Astrocyte (in vitro differentiated cells and primary cell): ENCODE measurements at places on chromosomes 2 and 18.

DNA sequence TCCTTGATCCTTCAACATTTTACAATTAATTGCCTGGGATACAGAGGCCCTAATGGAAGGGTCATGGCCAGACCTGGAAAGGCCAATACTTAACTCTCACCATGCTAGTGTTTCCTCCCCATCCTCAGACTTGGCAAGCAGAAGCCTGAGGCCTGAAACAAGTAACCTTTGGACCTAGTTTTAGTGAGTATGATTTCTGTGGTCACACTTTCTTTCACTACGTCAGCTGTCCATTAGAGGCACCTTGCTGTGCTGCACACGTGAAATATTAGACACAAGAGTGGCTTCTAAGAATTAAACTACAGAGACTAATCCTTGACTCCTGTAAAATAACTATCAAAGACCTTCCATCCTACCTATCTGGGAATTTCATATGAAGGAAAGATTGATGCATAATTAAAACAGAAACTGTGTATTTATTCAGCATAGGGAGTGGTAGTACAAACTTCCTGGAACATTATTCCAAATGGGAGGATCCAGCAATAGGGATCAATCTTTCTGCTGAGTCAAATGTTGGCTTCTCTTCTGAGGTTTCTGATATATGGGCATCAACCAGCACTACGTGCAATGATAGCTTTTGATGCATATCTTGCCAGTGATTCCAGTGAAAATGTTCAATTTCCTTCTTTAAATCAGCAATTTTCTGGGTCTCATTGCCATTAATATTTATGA, 249.7 kb downstream of the IKZF2 start:
- DNase-seq, result no peak

DNA sequence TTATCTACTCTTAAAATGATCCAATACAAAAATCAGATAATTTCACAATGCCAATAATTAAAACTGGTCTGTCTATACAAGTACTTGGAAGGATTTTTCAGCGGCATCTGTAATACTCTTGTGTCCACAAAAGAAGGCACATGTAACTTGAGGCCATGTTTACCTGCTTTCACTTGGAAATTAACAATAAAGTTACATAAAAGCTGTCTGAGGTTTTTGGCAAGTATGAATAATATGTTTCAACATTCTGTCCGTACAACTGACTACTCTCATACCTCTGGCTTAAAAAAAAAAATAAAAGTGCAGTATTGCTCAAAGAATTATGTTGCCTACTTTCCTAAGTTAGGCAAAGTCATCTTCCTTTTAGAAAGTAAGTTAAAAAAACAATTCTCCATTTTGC, 253.6 kb downstream of the NBAS start:
- DNase-seq, result no peak

GRCh38 chr2:70772486-70773155, 4.6 kb upstream of the ADD2 start:
- no peak for DNase-seq

GRCh38 chr18:37778417-37779165, 213.0 kb upstream of the CELF4 start:
- no peak for DNase-seq

GRCh38 chr2:119731983-119732382, 27.7 kb upstream of the PTPN4 start:
- no peak for DNase-seq

DNA sequence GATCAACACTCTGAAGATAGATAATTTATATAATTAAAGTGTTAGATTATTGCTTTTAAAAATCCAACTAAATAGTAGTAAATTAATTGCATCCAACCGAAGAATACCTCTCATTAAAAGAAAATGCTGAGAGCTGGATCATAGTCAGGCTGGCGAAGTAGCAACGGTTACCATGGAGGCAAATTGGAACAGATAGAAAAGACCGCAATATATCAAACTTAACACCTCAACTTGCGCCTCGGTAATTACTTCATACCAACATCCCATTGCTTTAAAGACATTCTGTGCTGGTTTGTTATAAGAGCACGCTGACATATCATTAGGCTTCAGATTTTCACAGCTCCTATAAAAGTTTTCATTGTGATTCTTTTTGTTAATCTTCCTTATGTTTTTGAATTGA, 183.8 kb upstream of the ZC3H15 start:
- DNase-seq, result no peak

DNA sequence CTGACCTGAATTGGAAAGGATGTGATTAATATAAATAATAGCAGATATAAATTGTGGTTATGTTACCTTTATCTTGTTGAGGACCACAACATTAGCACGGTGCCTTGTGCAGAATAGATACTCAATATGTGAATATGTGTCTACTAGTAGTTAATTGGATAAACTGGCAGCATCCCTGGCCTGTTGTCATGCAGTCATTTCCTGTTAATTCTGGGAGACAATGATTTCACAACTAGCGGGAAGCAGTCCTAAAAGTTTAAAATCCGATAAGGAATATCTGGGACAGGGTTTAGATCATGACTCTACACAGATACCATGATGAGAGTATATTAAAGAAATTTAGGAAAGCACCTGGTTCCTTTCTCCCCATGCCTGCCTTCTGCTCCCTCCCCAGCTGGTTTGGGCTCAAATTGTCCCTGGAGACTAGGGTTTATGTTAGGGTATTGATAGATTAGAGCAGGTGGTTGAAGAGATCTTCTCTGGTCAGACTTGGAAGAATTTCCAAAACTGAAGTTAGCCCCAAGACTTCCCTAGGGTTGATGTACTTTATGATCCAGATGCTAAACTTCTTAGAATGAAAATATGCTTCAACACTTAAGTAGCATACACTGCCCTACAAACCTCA, 32.8 kb downstream of the CYBRD1 start:
- DNase-seq, result no peak

- no peak for DNase-seq
Measured at GRCh38 chr18:77155031-77155430, 22.4 kb upstream of the MBP start.

DNA sequence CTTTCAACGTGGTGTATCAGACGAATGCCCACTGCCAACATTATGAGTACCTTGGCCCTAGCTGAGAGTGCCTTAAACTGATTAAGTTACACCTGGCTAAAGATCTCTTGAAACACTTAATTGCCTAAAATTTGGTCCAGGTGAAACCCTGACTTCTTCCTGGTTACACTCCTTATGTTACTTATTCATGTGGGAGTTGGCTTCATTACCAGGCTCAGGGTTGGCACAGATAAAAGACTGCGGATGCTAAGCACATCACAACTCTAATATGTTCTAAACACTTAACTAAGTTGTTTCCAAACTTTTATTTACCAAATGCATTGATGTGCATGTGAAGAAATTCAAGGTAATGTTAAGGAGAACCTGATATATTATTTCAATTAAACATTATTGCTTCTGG, 298.9 kb downstream of the TCF4 start:
- DNase-seq, result no peak

DNA sequence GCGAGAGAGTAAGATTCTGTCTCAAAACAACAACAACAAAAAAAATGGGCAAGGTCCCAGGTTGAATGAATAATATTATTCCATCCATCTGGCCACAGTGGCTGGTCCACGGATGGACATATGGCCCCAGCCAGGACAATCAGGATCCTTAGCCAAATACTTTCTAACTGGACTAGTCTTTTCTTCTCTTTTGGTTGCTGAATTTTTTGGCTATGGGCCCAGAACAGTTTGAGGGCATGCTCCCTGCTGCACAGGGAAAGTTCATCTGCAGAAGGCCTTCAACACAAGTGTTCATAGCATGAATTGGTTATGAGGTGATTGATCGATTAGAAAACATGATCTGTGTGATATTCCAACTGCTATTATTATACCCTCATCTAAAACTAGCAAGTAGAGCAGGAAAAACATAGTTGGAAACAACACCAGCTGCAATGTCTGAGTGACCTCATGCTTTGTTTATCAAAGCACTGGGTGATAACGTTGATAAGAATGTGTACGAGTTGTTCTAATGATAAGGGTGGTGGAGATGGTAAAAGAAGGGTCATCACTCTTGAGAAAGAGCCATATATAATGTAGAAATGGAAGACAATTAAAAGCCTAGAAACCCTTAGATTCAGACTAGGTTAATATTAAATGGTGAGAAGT, 47.8 kb upstream of the RNF103 start:
- peak; percentile 3 for DNase-seq

- DNase-seq, result no peak
Measured at GRCh38 chr18:55737781-55738468, 149.9 kb upstream of the TCF4 start.

DNA sequence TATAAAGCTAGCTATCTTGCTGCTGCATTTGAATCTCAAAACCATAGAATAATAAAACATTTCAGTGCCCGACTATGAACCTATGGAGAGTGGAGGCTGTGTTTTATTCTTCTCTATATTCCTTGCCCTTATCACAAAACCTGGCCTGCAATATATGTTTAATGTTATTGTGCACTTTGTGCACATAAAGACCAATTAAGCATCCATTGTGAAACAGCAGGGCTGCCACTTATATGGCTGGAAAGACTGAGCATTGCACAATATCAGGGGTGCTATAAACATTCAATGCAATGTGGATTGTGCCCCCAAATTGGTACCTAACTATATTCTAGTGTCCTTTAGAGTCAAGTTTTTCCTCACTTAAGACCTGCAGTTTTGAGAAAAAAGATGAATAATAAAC, 83.2 kb downstream of the RDH14 start:
- DNase-seq, result no peak

DNA sequence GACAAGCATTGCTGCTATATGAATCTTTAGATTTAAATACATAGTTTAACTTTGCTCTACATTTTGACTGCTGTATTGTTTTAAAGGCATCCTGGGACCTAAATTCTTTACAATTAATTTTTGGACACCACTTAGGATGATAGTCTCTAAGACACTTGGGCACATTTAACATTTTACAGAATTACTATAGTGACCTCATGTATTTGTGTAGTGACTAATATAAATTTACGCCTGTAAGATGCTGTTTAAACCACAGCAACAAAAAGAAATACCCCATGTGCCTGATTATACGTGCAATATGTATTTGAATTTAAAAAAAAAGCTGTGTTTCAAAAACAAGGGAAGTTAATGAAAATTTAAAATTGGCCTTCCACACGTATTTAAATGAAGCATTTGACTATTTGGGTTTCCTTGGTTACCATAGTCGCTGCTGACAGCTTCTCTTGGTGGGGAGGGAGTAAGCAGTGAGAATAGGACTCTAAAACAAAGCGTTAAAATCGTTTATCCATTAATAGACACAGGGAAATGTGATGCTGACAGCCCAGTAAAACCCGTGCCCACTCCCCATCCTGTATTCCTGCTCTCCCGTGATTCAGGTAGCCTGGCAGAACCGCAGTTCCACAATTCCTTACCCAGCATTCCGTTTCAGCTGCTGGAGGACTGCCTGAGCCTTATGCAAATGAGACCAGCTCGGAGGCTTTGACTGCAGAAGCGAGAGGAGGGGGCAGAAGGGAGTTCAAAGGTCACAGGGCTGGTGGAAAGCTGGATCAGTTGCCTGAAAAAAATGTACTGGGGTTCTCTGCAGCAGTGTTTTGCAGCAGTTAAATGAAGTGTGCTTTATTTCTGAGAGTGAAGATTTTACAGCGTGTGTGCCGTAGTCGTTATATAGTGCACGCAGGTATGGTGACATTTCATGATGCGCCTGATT, 104.3 kb downstream of the CSRNP3 start:
- peak; percentile 47 for DNase-seq

GRCh38 chr2:217593732-217594131, 409.1 kb downstream of the TNS1 start:
- no peak for DNase-seq

GRCh38 chr2:49224426-49225010, 70.2 kb upstream of the FSHR start:
- no peak for DNase-seq

GRCh38 chr2:25821225-25822056, 56.8 kb downstream of the ASXL2 start:
- DNase-seq, result peak; percentile 72

DNA sequence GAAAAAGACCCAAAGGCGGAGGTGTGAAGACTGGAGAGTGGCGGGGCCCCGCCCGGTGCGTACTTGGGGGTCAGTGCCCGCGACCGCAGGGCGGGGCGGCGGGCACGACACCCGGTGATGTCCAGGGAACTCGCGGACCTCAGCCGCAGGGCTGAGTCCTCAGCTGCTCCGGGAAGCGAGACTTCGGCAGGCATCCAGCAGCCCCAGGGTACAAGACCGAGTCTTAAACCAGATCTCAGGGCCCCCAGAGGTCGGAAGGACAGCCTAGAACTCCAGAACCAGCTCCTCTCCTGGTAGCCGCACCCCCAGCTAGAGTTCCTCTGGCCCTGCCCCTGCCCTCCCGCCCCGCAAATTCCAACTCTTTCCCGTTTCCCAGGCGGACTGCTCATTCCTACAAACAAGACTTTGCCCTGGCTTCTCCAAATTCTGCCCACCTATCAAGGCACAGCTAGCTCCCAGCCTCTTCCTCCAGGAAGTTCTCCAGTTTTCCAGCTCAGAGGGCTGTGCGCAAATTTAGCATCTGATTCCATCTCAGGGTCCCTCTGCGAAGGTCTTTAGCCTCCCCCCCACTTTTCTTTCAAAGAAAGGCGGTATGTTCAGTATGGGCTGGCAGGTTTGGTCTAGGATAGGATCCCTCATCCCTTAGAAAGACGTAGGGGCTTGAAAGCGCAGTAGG, 26.0 kb upstream of the NOTO start:
- no peak for DNase-seq

DNA sequence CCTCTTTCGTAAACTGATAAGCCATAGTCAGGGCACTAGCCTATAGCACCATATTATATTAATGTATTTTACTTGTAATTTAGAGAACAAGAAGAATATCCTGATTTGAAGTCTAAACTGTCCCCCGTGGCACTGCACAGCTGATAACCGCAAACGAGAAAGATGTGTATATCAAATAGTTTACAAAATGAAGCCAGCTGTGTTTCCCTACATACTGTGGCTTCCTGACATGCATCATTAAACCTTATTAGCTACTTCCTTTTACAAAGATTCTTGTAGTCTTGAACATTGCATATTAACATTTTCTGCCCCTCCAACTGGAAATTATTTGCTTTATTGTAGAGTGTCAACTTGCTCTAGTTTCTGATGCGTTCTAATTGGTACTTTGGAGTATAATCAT, 153.5 kb upstream of the NFATC1 start:
- DNase-seq, result peak; percentile 30

GRCh38 chr2:127173057-127173456, 47.0 kb downstream of the CYP27C1 start:
- DNase-seq, result peak; percentile 94

DNA sequence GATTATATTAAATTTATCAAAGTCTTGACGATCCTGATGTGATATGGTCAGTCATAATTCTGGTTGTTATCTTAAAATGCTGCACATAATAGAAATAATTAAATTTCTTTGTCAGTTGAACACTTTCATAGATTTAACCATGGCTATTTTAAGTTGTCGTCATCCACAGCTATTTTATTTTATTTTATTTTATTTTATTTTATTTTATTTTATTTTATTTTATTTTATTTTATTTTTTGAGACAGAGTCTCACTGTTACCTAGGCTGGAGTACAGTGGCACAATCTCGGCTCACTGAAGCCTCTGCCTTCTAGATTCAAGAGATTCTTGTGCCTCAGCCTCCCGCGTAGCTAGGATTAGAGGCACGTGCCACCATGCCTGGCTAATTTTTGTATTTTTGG, 121.6 kb upstream of the MSH6 start:
- no peak for DNase-seq

- no peak for DNase-seq
Measured at GRCh38 chr2:173095356-173095755, 19.7 kb downstream of the MAP3K20 start.

GRCh38 chr18:45602926-45603325, 12.3 kb upstream of the SLC14A2 start:
- DNase-seq, result no peak

- peak; percentile 75 for DNase-seq
Measured at GRCh38 chr2:242075168-242075567, 205.6 kb downstream of the RTP5 start.

GRCh38 chr2:106638580-106638979, 151.4 kb downstream of the CD8B2 start:
- no peak for DNase-seq
